Stimulated activated CD8-positive, alpha-beta memory T cell treated with anti-CD3 and anti-CD28 coated beads, Interleukin-4, amount 100 ng/mL, for 48 hours (primary cell): ENCODE measurements at places on chromosomes 4 and X.

- DNase-seq = no peak
Measured at GRCh38 chr4:141022111-141022695, 111.1 kb downstream of the RNF150 start.

DNA sequence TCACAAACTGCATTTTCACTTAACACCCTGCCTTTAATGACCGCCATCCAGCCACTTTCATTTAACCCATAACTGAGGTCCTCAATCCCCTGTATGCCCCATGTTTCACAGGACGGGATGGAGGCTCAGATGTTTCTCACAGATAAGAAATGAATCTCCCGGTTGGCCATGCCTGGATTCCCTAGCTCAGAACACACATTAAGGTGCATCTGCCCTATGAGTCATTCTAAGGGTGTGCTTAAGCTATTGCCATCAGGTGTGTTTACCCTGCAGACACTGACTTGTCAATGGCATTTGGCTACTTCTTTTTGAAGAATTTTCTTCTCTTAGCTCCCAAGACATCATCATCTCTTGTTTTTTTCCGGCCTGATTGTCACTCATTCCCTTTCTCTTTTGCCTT lies 222.6 kb upstream of the SMIM31 start:
- no peak for DNase-seq

GRCh38 chrX:44155126-44155525 lies 181.9 kb upstream of the NDP start:
- no peak for DNase-seq

- no peak for DNase-seq
Measured at GRCh38 chrX:71667328-71668247, at the start of gene LOC101059915. TSS of gene LOC101059915 (plus strand) at chrX:71667546.

DNA sequence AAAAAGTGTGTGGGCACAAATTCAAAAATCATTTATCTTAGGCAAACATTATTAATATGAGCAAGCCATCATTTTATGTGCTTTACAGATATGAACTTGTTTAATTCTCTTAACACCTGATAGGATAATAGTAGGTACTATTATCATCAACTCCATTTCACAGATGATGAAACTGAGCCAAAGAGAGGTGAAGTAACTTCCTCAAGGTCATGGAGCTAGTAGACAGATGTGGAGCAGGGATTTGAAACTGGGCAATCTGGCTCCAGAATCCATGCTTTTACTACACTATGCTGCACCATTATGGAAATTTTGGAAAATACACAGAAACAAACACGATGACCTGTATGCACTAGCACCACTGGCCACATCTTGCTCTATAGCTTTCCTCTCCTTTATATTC lies 1.0 kb upstream of the PIN4 start:
- no peak for DNase-seq

GRCh38 chrX:111180750-111181240 lies 84.8 kb downstream of the PAK3 start:
- DNase-seq = no peak

GRCh38 chr4:21276046-21276445 lies 575.8 kb downstream of the PACRGL start:
- DNase-seq = no peak

DNA sequence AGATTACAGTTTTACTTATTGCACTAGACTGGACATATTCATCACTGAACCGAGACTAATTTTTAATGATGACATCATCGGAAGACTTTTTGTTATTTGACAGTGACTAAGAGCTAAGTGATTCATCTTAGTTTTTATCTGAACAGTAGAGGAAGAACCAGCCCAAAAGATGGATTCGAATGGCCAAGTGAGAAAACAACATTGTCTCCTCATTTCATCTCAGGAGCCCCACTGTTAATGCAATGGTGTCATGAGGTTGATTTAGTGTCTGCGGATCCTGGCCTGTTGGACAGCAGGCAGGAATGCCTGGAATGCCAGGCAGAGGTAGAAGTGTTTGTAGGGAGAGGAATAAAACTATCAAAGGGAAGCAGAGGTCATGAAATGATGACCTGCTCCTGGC lies 37.8 kb upstream of the HPF1 start:
- no peak for DNase-seq

DNA sequence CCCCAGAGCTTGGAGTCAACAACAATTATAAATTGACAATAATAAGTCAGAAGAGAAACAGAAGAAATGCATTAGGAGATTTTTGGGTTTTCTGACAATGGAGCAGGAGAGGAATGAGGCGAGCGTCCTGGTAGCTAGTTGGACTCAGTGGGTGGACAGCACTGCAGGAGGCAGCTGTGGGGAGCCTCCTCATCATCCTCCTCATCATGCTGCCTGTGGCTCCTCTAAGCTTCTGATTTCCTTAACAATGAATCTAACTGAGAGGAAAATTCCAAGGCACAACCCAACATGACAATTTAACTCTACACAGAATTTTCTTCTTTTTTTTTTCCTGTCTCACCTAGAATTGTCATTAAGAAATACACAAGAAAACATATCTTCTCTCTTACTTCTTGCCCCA lies 357.1 kb upstream of the NOCT start:
- DNase-seq = no peak

- no peak for DNase-seq
Measured at GRCh38 chr4:79170077-79170476, 155.8 kb downstream of the NAA11 start.

- DNase-seq = no peak
Measured at GRCh38 chrX:77640702-77641101, 145.3 kb downstream of the ATRX start.
